ENCODE measurements at places on chromosomes 2 and 18.

GRCh38 chr18:58520969-58521368 is 107.9 kb downstream of the ALPK2 start:
- peak; percentile 50 for DNase-seq

DNA sequence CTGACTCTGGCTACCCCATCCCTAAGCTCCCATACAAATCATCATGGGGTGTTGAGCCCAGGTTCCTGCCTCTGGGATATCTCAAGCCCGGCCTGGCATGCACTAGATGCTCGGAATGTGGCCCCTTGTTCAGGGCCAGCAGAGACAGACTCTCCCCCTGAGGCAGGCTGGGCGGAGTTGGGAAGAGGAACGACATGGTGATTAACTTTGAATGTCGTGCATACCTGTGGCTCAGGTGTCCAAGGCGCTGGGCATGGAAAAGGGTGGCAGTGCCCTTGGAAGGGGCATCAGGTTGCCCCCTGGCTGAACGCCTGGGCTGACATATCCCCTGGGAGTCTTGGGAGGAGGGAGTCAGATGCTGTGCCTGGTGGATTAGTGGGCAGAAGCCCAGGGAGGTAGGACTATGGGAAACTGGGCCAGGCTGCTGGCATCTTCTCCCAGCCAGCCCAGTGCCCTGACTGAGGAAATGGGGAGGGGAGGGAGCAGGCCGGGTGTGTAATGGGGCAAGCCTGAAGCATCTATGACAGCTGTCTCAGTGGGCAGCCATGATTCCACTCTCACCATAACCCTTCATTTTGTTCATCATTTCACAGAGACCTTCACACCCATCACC is 57.8 kb upstream of the OTOF start:
- DNase-seq: no peak

GRCh38 chr2:83787189-83787588 is 671.9 kb downstream of the SUCLG1 start:
- DNase-seq: no peak

- no peak for DNase-seq
These were observed 16.5 kb upstream of the CNDP2 start for GRCh38 chr18:74479486-74480148.

DNA sequence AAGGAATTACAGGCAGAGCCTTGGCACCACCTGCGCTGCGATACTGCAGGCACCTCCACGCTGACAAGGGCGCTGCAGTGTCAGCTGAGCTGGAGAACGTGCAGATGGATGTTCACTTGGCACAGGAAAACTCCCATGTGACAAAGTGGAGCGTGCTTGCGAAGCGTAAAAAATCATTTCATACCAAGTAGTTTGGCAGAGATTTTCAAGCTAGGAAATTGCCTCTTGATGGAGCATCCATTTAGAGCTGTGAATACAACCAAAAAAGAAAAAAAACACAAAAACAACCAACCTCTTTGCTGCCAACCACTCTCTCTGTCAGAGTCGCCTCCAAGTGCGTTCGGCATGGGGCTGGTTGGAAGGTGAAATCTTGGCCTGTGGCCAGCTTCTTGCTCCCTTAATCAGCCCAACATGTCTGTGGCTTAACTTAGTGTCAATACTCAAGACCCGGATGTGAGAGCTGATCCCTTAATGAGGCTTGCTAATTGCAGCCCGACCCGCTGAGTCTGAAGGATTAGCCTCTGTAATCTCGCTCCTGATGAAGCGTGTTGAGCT is 38.1 kb downstream of the ACOXL start:
- no peak for DNase-seq

DNA sequence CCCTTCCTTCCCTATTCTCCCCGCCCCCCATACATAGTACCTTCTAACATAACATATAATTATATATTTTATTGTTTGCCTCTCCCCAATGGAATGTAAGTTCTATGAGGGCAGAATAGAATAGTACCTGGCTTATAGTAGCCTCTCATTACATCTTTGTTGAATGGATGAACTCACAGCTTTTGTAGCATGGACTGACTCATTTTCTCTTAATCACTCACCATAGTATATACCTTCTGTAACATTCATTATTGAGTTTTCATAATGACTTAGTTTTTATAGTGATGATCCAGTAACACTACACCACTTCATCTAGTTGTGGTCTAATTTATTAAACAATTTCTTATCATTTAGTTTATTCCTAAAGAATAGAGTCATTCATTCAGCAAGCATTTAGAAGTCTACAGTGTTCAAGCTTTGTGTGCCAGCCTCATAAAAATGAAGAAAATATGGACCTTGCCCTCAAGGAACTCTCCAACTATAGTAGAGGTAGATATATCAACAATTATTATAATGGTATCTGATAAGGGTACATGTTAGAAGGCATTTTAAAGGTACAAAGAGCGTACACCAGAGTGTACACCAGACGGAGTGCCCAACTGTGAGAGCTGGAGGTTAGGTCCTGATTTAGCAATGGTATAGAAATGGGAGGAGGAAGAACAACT is 31.1 kb downstream of the NCOA1 start:
- no peak for DNase-seq

GRCh38 chr2:107932979-107933378 is 53.3 kb upstream of the SLC5A7 start:
- DNase-seq: no peak

- no peak for DNase-seq
These were observed 403.9 kb upstream of the TNP1 start for GRCh38 chr2:217263756-217264155.

- no peak for DNase-seq
These were observed 331.0 kb downstream of the METTL4 start for GRCh38 chr18:2240311-2240705.

DNA sequence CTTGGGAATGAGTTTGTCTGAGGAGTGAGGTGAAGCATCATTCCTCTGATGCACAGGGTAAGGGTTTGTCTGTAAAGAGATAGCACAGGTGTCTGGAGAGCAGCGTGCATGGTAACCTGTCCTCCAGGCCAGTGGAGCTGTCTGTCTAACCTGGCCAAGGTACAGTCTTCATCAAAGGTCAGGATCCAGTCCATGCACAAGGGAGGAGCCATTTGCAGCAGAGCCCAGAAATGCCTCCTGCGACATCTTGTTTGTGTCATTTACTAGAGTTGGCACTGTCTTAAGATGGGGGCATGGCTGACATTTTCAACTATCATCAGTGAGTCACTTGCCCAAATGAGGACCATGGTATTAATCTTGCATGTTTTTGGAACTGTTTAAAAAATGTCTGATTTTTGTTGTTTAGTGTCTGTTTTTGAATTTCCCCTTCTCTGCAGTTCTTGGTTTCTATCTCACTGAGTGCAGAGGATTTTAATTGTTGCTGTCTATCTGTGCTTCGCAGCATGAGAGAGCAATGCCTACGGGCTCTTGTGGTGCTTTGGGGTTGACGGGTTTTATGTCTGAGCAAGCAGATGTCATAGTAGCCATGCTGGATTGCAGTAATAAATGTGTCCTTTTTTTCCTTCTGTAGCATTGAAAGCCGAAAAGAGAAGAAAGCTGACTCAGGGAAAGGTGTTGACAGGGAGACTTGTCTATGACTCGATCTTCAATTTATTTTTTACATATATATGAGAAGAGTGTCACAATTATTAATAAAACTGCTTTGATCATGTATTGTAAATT is 91.3 kb downstream of the DPP4 start:
- DNase-seq: no peak

GRCh38 chr2:136128366-136128765 is 10.4 kb upstream of the CXCR4 start:
- no peak for DNase-seq

DNA sequence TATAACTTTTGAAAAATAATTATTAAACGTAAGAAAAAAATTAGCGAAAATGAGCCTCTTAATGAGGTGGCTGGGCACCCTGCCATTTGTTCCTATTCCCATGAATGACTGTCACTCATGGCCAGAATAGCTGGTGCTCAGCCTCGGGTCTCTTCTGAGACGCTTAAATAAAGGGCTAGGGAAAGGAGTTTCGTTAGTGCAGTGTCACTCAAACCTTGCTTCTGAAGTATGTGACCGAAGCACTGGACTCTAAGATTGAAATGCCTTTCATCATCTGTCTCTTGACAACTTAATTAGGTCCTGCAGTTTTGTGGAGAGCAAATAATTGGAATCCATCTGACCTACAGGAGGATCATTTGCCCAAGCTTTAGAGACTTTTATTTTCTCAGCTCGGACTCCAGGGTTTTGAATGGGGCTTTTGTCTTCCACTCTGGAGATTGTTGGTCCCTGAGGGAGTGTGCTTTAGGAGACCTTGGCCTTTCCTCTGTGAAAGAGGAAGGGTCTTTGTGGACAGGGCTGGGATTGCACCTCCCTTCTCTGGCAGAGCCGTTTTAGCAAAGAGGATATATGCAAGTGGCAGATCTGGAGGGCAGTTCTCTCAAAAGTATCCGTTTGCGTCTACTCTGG is 42.3 kb upstream of the FHOD3 start:
- no peak for DNase-seq

- no peak for DNase-seq
These were observed 108.2 kb upstream of the CXCR4 start for GRCh38 chr2:136225950-136226835.

GRCh38 chr2:138280999-138281695 is 220.4 kb upstream of the SPOPL start:
- DNase-seq: no peak

GRCh38 chr2:101089419-101089818 is 61.8 kb downstream of the TBC1D8 start:
- peak; percentile 11 for DNase-seq

DNA sequence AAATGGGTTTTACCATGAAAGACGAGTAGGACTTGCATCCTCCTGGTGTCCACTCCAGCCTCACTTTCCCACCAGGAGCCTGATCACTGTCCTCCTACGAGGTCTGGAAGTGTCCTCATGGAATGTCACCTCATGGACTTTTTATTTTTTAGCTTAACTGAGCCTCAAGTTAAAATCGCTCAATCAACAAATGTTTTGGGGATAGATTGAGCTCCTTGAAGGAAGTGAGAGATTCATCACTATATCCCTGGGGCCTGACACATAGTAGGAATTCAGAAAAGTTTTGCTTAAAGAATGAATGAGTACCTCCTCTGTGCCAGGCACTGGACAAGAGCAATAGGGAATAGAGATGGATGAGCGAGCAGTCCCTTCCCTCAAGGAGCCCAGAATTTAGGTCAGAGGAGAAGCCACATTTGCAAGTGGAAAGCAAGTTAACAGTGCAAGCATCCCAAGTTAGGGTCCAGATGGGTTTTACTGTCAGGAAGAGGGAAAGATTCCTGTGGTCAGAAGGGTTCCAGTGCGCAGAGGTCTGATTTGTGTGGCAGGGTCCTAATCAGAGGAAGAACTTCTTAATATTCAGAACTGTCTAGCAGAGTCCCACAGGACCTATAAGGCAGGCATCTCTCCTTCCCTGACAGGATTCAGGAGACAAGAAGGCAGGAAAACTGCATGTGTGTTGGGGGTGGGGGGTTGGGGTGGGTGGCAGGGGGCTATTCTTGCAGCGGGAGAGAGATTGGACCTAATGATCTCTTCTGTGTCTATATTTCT is 67.0 kb downstream of the MYCN start:
- no peak for DNase-seq

DNA sequence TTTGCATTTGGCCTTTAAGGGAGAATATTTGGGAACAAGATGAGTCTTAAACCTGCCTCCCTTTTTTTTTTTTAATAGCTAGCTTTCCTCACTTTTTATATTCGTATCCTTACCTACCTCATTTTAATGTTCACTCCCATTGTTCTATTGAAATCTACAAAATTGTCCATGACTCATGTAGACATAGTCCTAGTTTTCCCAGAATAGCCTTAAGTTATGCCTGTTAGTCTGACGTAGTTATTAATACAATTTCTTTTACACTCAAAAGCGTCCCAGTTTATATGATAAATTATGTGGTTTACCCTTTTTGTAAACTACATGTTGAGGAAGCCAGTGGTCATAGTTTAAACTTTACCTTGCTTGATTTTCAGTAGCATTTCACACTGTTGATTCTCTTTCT is 73.4 kb downstream of the UBR3 start:
- DNase-seq: no peak

- no peak for DNase-seq
These were observed 51.9 kb downstream of the PLA2R1 start for GRCh38 chr2:160010361-160011145.

- peak; percentile 35 for DNase-seq
These were observed at the start of gene SGPP2 for GRCh38 chr2:222424276-222424728. Gene SGPP2, plus strand, starts transcription at chr2:222424543. Its CDS starts 60 bp downstream, at chr2:222424603.

- DNase-seq: no peak
These were observed 694.2 kb upstream of the GYPC start for GRCh38 chr2:125961739-125962138.

- no peak for DNase-seq
These were observed 34.4 kb downstream of the CDK15 start for GRCh38 chr2:201840726-201841125.

DNA sequence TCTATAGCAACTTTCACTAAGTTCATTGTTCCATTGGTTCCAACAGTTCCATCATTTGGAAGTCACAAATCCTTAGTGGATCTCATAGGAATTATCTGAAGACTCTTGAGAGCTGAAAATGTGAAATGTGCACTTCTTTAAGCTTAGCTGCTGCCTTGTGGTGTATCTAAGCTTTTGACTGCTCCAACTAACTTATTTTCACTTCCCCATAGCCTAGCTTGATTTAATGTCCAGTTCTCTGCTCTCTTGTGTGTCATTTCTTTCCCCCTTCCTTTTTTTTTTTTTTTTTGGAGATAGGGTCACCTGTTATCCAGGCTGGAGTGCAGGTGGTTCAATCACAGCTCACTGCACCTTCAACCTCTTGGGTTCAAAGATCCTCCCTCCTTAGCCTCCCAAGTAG is 34.9 kb upstream of the CD302 start:
- no peak for DNase-seq

DNA sequence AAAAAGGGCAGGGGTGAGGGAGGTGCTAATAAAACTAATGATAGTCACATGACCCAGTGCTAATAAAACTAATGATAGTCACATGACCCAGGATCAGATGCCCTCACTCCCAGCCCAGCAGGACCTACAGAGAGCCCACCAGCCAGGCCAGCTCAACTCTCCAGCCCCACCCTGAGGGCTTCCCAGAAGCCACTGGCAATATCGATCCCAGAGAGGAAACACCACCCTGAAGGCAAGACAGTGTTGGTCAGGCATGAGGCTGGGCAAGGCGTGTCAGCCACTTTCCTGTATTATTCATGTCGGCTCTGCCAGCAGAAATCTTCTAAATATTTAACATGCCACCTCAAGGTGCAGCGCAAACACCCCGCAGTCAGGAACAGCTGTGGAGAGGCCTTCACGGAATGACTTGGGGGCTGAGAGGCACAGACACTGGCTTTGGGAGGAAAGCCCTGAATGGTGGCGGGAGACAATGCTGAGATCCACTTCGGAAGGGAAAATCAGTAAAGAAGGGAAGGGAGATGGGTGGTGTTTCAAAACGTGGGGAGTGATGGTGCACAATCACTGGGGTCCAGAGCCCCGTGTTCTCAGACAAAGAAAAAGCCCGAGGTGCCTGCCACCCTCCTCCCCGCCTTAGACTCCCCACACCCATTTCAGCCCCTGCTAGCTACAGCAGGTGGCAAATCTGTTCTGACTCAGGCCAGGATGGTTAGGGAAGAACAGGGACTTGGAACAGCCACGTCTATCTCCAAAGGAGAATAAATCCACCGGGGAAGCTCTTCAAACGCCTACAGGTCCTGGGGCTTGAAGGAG is 1.4 kb downstream of the REEP1 start:
- DNase-seq: no peak

Measured in activated CD4-positive, alpha-beta T cell treated with anti-CD3 and anti-CD28 coated beads for 48 hours (primary cell).